Foreskin fibroblast (primary cell): ENCODE measurements at places on chromosomes 13 and 19.
A peak's percentile ranks its signal among the peaks of the same experiment; 100 is the strongest.

DNA sequence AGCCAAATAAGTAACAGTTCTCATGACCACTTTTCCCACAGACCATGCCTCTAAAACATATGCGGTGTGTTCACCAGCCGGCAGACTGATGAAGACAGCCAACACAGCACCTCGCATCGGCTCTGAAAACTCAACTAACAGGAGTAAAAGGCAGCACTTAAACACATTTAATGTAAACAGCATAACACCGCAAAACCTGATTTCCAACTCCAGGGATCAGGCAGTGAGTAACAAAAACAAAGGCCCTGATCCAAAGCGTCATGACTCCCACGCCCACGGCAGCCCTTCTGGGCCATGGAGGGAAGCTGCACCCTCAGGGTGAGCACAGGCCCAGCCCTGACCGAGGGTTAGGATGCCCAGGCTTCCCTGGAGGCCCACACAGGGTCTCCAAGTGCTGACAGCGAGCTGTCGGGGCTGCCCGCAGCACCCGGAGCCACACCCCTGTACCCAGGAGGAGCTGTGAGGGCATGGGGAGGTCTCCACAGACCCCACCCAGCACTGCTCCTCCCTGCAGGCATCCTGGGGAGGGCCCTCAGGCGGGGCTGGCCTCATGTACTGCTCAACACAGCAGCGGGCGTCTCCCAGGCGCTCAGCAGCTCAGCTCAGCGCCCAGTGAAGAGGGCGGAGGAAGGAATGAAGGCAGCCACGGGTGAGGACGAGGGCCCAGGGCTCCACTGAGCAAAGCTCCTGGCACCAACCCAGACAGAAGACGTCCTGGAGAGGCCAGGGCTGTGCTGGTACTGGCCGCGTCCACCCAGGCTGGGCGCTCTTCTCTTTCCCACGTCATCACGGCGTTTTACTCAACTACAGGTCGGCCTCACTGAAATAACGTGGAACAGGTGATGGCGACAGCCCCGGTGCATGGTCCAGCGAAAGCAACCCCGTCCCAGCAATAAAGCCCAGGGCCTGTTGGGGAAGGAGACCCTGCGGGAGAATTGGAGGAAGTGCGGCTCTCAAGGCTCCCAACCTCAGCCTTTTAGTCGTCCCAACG is 53.7 kb downstream of the RASA3 start:
- peak; percentile 85 for DNase-seq

- DNase-seq, result peak; percentile 20
Observed at GRCh38 chr13:51659276-51660127, 75.2 kb downstream of the WDFY2 start.

DNA sequence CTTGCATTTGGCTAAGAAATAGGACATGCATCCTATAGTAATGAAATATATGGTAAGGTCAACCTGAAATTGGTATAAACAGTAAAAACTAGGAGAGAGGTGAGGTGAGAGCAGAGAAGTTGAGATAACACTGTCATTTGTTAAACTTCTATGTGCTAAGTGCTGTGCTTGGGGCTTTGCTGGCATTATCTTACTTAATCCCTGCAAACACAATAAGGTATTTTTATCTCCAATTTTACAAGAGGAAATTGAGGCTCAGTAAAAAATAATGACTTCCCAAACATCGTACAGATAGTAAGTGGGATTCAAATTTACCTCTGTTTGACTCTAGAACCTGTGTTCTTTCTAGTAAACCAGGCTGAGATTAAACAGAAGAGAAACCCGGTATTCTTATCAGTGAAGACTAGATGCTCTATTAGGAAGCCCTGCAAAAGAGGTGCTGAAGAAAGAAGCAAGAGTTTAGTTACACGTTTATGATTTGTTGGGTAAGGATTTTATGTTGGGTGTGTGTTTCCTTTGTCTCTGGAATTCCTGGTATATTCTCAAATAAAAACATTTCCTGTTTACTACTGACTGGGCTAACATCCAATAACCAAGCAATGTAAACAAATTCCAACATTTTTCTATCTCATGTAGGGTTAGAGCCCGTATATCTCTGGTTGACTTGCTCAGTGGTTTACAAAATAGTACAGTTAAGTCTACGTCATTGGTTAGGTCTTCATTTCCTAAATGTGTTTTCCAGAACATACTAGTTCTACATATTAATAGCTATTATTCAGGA is 137.3 kb upstream of the FNDC3A start:
- DNase-seq, result peak; percentile 9

- peak; percentile 59 for DNase-seq
Observed at GRCh38 chr19:39401549-39402345, 4.9 kb upstream of the ZFP36 start.

DNA sequence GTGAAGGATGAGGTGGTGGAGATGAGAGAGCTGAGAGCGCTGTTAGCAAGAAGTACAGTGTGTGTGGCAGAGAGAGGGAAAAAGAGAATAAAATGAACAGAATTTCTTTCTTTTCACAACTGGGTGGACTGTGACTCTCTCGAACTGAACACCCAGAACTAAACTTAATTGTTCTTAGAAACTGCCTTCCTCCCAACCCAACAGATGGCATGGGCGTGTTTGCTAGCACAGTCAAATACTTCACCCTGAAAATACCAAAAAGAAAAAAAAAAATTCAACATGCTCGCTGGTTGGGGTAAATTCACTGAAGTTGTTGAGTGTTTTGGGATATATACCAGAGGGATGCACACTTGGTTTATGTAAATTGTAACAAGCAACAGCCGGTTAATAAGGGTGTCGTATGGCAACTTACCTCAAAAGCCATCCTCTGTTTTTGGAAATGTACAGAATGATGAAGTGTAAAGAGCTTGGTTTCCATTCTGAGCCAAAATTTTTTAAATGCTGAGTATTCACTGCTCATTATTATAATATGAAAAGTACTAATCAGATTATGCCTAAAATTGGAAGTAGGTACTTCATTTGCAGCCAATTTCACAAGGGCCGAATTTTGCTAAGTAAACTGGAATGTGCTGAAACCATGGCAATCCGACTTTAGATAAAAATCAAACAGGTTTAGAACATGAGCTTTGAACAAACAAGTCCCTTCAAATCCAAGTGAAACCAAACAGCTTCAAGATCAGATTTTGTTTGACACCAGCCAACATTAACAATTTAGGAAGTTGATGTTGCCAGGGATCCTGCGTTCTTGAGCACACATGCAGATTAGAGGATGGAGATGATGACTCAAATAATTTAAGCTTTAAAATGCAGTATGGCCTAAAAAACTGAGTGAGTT is 115.8 kb downstream of the ZIC5 start:
- no peak for DNase-seq
